Stimulated activated CD4-positive, alpha-beta T cell treated with anti-CD3 and anti-CD28 coated beads, Interleukin-4, amount 100 ng/mL, for 1 hour (primary cell): ENCODE measurements at places on chromosomes 5 and 9.

DNA sequence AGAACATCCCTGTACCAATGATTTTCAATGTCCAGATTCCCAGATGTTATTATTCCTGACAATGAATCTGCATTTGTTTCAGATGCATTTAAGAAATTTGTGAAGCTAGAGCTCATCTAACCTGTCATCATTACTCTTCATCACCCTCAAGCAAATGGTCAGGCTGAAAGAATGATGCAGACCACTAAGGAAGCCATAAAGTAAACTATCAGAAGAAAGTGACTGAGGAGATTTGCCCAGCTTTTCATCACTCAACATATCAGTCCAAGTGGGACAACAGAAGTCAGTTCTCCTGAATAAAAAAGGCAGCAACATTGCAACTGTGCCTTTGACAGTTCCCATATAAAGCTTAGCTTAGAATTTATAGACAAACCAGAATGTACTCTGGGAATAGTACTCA, 419.9 kb downstream of the PDE4D start:
- DNase-seq, result no peak

DNA sequence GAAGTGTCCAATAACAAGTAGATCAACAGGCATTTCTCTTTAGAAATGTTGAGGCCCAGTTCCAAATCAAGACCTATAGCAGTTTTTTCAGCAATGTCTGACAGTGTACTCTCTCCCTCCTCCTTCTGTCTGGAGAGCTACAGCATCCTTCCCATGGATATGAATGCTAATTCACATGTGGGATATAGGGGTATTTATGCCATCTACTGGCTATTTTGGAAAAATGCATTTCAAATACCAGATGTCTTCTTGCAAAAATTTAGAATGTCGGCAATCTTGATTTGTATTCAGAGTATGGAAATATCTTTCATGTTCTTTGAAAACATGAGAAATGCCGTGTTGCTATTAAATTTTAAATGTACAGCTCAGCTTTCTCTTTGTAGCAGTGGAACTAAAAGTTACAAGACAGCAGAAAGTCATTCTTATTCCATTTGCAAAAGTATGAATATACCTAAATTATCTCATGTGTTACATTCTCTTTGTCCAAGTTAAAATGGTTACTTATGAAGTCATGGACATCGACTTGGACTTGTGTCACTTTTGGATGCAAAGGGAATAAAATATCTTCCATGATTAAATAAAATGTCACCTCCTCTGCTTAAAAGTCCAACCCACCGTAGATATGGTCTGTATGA, 647.8 kb downstream of the TAF11L14 start:
- no peak for DNase-seq

- DNase-seq, result peak; percentile 54
These were observed 70.0 kb downstream of the RXRA start for GRCh38 chr9:134396258-134396742.

GRCh38 chr9:90722071-90722470, 79.4 kb upstream of the DIRAS2 start:
- DNase-seq, result no peak

DNA sequence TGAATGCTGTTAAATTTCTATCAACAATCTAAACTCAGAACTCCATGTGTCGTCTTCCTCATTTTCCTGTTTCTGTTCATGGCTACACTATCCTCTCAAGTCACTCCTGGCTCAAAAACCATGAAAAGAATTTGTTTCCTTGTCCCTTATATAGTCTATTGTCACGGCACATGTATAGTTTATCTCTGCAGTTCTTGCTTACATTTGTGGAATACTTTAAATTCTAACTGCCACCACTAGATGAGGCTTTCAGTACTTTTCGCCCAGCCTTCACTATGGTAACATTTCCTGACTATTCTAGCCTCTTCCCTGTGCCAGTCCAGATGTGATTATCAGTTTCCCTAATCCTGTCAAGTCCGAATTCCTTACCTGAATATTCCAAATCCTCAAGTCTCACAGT, 34.6 kb downstream of the PKD2L2 start:
- no peak for DNase-seq

- DNase-seq, result no peak
These were observed 293.0 kb downstream of the CDH12 start for GRCh38 chr5:22560147-22560546.
